Activated T-helper 1 cell treated with Interleukin-2 at 50 U/mL for 16 hours (primary cell): ENCODE measurements at places on chromosomes 12 and 14.

GRCh38 chr12:104166465-104166864, 28.5 kb upstream of the NFYB start:
- no peak for DNase-seq

- DNase-seq, result no peak
These were observed 5.5 kb downstream of the TAS2R19 start for GRCh38 chr12:11016937-11017336.

GRCh38 chr14:93011650-93012325, 88.8 kb downstream of the CHGA start:
- no peak for DNase-seq

GRCh38 chr12:99810718-99811593, 163.4 kb downstream of the GARIN6 start:
- DNase-seq, result no peak

DNA sequence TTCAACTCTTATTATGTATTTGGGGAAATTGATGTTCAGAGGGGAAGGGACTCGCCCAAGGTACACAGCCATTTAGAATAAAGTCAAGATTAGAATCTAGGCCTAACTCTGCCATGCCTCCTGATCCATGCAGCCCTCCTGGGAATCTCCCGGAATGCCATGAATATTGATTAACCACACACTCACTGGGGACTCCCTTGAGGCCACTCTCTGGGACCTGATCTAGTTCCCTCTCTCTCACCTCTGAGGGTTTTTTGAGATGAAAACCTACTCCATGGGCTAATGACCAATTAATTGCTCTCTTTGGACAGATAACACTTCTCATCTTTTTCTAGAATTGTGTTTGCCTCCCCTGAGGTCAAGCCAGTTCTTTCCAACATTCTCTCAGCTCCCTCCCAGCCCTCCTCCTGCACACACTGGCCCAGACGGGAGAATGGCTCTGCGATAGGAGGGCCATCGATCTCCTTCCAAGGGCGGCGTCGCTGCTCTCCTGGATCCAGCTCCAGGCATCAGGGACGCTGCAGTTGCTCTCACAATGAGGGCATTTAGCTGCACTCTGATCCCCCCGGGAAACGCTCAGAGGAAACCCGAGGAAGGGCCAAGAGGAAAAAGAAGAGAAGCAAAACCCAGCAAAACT, 22.6 kb downstream of the WSCD2 start:
- no peak for DNase-seq

DNA sequence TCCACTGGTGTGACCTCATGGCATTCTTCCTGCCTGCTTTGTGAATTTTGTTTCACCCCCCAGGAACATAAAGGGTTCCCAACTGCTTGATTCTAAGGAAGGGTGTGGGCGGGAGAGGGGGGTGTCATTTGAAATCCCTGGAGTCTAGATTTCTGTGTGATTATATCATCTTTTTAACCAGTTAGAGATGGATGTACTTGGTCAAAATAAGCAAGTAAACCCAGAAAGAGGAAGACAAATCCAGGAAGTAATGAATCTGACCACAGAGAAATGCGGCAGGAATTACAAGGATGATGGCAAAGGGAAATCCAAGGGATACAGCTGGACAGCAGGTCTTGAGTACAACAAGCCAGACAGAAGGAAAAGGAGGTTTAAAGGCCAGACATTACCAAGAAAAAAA, 38.9 kb downstream of the DMAC2L start:
- no peak for DNase-seq

DNA sequence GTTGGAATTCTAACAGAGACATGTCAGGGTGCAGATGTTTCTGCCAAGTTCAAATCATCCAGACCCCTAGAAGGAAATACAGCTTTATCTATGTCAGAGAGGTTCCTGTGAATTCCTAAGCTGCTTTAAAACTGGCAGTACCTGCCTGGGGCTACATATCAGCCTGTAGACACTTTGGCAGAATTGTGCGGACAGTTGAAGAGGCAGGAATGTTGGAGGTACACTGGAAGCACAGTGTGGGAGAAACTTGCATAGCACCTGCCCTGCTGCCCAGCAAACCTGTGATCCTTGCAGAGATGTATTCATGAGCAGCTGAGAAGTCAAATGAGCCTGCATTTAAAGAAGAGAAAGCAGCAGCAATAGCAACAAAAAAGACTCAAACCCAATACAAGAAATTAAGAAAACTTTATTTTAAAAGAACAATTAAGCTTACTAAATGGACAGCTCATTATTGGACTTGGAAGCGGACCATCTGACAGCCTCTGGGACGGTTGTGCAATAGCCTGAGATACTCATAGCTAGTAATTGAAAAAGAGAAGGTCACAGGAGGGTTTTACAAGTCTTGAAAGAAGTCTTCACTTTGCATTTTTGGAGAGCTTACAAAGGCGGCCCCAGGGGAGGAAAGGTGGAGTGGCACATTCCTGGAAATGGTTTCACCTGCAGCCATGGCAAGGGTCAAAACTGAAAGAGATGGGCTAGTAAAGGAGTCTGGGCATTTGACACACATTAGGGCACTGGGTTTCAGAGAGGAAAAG, 280.9 kb upstream of the FLRT2 start:
- no peak for DNase-seq

- peak; percentile 50 for DNase-seq
These were observed 716 bp downstream of the HSP90AA1 start for GRCh38 chr14:102085948-102086708.

DNA sequence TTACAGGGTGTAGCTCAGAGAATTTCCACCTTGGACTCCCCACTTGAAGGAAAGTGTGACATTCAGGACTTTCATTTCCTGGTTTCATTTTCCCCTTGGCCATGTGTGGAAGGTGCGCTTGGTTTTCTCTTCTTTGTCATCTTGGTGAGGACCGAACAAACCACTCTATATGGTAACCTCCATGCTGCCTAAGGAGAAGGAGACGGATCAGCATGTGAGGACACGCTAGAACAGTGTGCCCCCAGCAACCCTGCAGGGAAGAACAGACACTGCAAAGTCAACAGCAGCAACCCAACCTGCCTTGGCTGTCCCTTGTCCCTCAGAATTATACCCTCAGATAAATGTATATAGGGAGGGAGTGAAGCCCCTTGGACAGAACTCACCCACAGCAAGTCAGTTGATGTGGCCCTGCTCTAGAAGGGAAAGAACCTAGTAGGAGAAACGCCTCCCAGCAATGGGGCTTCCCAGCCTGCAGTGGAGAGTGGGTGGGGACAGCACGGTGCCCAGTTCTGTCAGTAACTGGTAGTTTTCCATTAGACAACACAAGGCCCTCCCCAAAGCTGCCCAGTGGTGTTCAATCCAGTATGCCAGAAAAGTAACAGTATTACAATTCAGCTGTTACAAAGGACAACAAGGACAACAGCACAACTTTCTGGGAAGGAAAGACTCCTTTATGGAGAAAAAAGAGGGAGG, 18.9 kb upstream of the COCH start:
- no peak for DNase-seq

DNA sequence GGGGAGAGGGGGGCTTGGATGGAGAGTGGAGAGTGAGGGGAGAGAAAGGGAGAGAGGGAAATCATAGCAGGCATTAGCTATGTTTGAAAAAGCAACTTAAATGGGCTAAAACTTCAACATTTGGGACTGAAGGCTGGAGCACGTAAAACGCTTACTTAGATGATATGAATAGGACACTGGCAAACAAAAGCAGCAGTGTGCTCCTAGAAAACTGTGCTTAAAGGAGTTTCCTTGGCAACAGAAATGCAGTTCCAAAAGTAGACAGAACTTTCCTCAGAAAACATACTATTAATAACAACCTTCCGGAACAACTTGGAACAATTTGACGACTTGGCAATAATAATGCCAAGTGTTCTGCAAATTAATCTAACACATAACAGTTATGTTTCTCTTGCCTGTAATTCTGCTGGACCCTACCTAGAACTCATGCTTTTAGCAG, 235.5 kb upstream of the NPAS3 start:
- no peak for DNase-seq

DNA sequence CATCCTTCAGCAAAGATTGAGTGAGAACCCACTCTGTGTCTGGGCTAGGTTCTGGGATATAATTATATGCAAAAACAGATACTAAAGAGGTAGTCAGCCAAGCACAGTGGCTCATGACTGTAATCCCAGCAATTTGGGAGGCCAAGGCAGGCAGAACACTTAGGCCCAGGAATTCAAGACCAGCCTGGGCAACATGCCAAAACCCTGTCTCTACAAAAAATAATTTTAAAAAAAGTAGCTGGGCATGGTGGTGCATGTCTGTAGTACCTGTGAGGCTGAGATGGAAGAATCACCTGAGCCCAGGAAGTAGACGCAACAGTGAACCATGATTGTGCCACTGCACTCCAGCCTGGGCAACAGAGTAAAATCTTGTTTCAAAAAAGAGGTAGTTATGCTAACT, 237.5 kb upstream of the HMGA2 start:
- DNase-seq, result no peak

- no peak for DNase-seq
These were observed 45.0 kb downstream of the PPP1R13B start for GRCh38 chr14:103802356-103802755.

GRCh38 chr12:51886021-51886710, 1.7 kb upstream of the ANKRD33 start:
- peak; percentile 27 for DNase-seq

DNA sequence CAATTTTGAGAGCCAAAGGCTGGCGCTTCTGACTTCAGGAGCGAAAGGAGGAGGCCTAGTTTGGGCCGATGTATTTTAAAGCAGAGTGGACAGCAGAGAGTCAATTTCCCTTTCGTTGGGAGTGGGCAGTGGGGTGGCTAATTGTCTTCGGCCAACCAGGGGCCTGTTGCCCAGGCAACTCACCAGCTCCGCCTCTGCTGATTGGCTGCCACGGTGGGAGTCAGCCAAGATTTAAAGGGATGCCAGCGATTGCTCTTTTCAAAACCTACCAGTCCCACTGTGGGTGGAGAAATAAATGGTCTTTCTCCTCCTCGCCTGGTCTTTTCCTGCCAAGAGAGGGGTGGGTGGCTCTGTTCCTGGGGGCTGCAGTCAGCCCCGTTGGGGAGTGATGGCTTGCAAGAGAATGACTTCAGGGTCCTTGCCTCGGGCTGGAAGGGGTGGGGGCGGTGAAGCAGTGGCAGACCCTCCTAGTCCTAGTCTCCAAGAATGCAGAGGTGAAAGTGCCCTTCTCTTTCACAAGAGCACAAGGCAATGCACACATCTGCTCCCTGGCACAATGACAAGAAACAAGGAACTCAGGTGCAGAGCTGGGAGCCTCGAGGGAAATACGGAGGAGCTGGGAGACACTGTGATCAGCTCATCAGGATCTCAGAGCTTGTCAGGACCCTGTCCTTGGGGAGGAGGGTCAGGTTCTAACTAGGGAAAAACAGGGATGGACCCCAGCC, 37.7 kb downstream of the RASAL1 start:
- DNase-seq, result no peak

DNA sequence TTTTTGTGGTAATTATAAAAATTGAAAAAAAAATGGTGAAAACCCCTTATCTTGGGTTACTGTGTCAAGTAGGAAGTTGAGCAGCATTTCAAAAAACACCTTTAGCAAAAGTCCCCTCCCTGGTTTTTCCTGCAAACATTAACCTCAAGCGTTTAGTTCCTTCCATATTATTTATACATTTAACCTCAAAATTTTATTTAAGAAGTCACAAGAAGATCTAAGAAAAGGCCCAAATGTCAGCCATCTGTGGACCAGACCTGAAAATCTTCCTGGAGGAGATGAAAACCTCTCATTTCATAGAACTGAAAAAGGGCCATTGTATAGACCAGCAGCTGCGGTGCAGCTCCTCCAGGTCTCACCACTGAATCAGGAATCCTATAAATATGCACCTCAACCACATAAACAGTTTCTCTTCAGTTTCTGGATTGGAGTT, 40.4 kb upstream of the BTG1 start:
- DNase-seq, result no peak

DNA sequence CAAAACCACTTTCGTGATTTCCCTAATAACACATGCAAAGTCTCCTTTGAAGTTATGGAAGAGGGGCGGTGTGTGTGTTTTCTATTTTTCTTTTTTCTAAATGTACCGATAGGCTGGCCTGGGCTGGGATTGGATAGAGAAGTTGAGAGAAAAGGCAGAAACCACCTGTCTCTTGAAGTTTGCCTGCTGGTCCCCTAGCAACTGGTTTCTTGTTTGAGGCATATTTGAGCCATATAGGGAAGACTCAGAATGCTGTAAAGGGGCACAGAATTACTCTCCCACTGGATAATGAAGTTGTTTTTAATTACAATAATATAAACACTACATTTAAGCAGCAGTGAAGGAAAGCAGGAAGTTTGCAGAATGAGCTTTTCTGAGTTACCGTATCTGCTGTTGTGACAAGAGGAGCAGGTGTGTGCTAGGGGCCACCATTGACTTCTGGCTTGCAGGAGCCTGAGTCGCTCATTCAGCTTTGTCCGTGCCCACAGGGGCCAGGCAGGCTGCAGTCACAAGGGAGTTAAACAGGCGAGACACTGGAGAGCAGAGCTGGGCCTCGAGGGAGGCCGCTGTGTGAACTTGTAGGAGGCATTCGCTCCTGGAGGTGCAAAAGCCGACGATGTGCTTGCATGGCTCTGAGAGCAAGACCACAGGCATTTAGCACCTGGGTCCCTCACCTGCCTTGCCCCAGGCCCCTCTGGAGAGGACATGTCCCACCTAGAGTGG, 173.8 kb upstream of the RGS6 start:
- DNase-seq, result no peak

DNA sequence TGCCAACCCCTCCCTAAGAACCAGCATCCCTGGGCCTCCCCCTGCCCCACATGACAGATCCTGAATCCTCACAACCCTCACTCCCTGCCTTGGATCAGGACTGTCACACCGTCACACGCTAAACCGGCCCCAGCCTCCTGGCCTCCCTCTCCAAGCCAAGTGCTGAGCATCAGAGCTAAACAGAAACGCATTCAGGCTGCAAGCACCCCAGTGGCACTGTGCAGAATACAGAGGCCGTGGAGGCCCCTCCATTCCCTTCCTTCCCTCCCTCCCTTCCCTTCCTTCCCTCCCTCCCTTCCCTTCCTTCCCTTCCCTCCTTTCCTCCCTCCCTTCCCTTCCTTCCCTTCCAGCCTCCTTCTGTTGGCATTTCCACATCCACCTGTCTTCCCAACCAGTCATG, 12.6 kb downstream of the POLE start:
- DNase-seq, result no peak

DNA sequence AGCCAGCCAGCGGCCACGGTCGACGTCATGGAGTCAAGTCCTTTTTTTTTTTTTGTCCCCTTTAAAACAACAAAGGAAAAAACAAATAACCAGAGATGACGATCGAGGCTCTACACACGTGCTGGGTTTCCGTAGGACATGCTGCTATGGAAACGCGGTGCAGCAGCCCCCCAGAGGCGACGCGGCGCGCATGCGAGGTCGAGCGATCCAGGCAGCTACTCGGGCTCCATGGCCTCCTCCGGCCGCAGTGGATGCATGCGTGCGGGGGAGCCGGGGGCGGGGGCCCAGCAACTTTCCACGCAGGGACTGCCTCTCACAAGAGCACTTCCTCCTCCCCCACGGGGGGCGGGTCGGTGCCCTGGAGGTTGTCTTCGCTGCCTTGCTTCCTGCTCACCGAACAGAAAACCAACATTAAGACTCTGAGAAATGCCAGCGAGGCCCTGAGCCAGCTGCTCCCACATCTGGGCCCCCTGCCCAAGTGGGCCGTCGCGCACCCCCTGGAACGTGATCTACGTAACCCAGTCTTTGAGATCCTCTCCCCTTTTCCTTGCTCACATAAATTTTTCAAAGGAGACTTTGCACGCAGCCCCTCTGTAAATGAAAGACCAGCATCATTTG, 30.7 kb downstream of the P2RX4 start:
- DNase-seq, result peak; percentile 88

- no peak for DNase-seq
These were observed 76.9 kb downstream of the ESR2 start for GRCh38 chr14:64217308-64217707.

GRCh38 chr14:98018628-98019027, 1221.4 kb downstream of the VRK1 start:
- no peak for DNase-seq

GRCh38 chr12:32877601-32878459, 18.7 kb downstream of the PKP2 start:
- no peak for DNase-seq
